ENCODE measurements at places on chromosomes 11 and 22.

- DNase-seq, result no peak
Observed at GRCh38 chr11:119198925-119199324, 7.2 kb upstream of the CBL start.

DNA sequence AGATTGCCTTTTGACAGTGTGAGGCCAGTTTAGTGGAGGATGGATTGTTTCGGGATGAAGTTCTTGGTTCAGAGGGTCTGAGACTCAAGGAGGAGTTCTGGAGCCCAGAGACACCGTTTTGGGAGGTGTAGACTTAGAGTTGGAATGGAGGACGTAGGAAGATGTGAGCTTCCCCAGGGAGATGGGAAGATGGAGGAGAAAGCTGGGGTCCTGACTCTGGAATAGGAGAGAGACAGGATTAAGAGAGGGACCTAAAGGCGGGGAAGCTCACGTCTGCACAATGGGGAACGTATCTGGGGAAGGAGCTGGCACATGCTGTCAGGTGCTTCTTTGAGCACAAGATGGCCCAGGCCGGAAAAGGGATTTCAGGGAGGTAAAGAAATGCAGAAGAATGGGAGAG lies 71.3 kb upstream of the CLDN5 start:
- DNase-seq, result no peak

GRCh38 chr11:110454609-110455008 lies 24.9 kb downstream of the FDX1 start:
- DNase-seq, result no peak

DNA sequence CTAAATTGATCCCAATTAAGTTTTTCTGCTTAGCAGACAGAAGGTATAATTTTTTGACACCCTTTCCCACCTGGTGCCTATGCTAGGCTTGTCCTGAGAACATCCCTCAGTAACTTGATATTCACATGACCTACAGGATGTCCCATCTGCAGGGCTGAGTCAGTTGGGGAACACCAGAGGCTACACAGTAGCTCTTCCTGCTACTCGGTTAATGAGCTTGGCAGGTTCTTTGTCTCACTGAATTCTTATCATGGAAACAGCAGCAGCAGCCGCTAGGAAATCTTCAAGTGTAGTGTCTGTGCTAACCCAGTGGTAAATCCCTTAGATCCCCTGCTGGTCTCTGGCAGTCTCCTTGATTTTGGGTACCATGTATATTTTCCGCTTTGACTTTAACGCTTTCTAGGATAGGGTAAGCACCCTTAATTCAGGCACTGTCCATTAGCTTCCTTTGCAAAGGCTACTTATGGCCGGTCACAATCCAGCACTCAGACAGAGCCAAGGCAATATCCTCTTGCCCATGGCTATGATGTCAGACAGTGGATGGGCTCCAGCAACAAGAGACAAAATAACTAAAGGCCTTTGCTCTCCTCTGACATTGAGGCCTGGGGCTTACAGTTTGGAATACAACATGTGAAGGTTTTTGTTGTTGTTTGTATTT lies 8.5 kb downstream of the MRPL16 start:
- DNase-seq, result no peak

DNA sequence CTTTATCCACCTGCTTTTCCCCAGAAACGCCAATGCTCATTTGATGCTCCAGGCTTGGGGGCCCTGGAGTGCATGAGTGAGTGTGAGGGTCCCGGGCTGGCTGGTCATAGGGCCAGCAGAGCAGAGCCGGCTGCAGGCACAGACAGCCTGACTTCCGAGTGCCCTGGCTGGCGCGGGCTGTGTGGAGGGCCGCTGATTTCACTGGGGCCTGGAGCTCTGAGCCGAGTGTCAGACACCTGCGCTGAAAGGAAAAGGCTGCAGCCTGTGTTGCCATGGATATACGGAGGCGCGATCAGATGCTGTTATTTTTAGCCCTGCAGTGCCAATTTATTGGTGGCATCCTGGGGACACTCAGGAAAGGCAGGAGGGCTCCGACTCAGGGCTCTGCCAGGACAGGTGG lies 87.6 kb downstream of the ST3GAL4 start:
- no peak for DNase-seq

- no peak for DNase-seq
Observed at GRCh38 chr11:2869561-2870427, 15.8 kb downstream of the CDKN1C start.

Measured in stimulated activated CD4-positive, alpha-beta T cell treated with anti-CD3 and anti-CD28 coated beads, Interleukin-4, amount 100 ng/mL, for 48 hours (primary cell).